ENCODE measurements at places on chromosomes 16 and 17.

GRCh38 chr16:26128296-26128695 is 436.5 kb downstream of the HS3ST4 start:
- no peak for DNase-seq

DNA sequence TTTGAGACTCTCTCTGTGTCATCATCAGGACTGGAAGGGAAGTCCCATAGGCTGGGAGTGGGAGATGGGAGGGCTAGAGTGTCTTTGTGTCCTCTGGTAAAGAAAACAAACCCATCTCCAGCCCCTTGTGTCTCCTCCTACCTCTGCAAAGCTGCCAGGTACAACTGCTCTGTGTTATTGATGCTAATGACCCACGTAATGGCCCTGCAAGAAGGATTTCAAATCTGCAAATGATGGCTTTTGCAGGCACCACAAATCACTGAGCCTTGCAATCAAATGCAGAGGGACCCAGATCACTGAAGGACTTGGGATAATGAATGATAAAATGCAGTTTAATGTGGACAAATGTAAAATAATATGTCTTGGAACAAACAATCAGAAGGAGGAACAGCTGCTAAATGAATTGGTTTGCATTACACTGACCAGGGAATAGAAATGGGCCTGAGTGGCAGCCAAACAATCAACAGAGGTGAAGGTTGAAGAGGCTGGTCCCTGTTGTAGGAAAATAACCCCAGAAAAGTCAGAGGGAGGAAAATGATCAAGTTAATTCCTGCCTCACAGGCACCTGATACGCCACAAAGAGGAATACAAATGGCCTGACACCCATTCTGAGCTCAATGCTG is 425.1 kb downstream of the UTP18 start:
- DNase-seq: no peak

- DNase-seq: no peak
Observed at GRCh38 chr17:60557805-60558204, 31.8 kb upstream of the APPBP2 start.

GRCh38 chr17:40284085-40284713 is 3.5 kb upstream of the CDC6 start:
- no peak for DNase-seq

DNA sequence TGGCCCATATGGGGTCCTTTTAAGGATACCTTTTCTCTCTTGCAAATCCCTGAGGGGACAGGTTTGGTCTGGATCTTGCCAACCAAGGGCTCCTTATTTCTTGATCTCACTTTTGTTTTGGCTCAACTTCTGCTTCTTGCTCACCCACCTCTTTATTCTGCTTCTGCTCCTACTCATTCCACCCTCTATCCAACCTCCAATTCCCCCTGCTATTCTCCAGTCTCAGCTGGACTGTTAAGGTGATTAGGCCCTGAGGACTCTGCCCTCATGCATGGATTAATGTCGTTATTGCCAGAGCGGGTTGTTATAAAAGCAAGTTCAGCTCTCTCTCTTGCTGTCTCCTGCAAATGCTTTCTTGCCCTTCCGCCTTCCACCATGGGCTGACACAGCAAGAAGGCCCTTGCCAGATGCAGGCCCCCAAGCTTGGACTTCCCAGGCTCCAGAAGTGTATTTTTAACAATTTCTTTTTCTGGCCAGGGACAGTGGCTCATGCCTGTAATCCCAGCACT is 29.8 kb downstream of the LAT start:
- DNase-seq: no peak

DNA sequence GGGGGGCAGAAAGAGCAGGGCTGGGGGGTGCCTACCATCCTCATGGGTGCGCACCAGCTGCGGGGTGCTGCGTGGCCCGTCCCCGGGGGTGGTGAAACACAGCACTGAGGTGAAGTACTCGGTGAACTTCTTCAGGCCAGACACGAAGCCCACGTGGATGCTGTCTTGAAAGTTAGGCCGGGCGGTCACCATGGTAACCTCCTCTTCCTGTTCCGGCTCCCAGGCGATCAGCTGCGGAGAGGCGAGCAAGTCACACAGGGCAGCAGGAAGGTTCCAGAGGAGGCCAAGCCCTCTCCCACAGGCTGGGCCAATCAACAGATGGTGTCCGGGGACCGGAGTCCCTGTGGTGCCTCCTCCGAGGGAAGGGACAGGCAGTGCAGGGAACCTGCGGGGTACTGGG is 90.1 kb upstream of the CDC42EP4 start:
- no peak for DNase-seq

DNA sequence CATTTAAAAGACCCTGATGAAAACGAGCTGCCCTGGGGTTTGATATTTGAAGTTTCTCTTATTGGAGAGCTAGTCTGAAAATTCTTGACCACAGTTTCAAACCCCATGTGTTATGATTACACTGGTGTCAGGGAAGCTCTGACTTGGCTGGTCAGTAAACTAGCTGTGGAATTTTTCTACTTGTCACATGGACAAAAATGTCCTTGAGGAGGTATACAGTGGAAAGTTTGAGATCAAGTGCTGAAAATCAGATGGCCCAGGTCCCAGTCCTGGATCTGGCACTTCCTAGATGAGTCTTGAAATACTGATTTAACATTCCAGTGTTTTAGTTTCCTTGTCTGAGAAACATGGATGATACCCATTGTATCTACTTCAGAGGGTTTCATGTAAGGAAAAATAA is 30.7 kb upstream of the SOX9 start:
- no peak for DNase-seq

DNA sequence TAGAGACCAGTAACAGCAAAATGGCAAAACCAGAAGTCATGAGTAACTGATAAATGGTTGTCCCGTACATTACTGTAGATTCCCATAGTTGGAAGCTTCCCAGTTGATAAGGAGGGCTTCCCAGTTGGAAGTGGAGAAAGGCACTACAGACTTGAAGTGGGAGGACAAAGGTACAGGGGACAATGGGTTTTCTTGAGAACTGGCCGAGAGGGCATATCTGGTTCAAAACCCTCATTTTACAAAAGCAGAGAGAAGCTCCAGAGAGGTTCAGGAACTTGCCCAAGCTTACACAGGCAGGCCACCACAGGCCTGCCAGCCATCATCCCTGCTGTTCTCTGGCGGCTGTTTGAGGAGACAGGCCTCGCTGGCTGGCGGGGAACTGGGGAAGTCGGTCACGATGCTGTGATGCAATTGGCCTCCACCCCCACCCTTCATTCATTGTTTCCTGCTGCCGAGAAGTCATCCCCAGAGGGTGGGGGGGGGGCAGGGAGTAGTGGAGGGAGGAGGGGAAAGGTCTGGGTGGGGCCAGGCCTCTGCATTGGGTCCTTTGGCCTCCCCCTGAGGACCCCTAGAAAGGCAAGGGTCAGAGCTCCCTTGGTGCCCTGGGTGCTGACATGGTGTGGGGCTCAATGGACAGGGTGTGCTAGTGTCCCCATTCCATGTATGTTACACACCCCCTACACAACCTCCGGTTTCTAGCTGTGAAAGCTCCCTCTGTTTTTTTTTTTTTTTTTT is 3.0 kb downstream of the UBALD2 start:
- DNase-seq: peak; percentile 69
